ENCODE measurements at places on chromosomes 16 and 17. TPM values are rescaled to one million over a fixed set of nuclear protein-coding genes. Genes with fewer than 3 reads are reported as not detected.

Gene WSCD1
- total RNA-seq, result 0.18 TPM

Gene CDH3
- not detected for total RNA-seq

Gene TP53TG3
- total RNA-seq, result not detected

Gene GDPD1
- total RNA-seq, result 0.49 TPM

Gene SEPTIN1
- total RNA-seq, result not detected

Gene SLX4
- 7.0 TPM for total RNA-seq

Gene CCL7
- not detected for total RNA-seq

Gene SEBOX
- not detected for total RNA-seq

Gene TP53TG3C
- total RNA-seq, result not detected

Gene ALOX15
- total RNA-seq, result not detected

Gene EMP2
- 6.8 TPM for total RNA-seq

Gene ANKRD40CL
- not detected for total RNA-seq

Gene CFAP97D1
- not detected for total RNA-seq

Gene EXOC3L1
- total RNA-seq, result 0.98 TPM

Gene CRYBA1
- total RNA-seq, result not detected

Gene ZNF469
- 7.0 TPM for total RNA-seq

Gene MRPL58
- total RNA-seq, result 26.2 TPM

Gene LDAF1
- 73.6 TPM for total RNA-seq

Gene PRM1
- not detected for total RNA-seq

Gene TMUB2
- 23.0 TPM for total RNA-seq

Measured in fibroblast of the aortic adventitia (primary cell).